WTC11 (cell line): ENCODE measurements at places on chromosomes 13 and 19. TPM values are rescaled to one million over a fixed set of nuclear protein-coding genes. Genes with fewer than 3 reads are reported as not detected.

DNA sequence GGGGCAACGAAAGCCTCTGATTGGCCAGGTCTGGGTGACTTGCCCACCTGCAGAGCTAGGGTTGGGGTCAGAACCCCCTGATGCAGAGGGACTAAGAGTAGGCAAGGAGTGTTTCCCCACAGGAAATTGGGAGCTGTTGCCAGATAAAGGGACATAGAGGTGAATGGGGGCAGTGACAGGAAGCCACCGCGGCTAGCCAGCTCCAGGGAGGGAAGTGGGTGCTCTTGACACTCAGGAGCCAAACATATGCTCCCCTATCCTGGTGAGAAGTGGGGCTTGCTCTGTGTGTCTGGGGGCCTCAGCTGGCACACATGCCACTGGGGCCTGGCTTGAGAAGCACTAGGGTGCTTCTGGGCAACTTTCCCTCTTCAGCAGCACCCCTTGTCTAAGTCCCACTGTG, 26.0 kb downstream of the WDR88 start:
- H3K4me1 ChIP-seq = no peaks in the 10 kb centered on the region
- no peak overlapping the region for H3K4me3 ChIP-seq
- no peaks in the 10 kb centered on the region for H3K27me3 ChIP-seq
- no peak overlapping the region for H3K27ac ChIP-seq
- DNase-seq = no peak

DNA sequence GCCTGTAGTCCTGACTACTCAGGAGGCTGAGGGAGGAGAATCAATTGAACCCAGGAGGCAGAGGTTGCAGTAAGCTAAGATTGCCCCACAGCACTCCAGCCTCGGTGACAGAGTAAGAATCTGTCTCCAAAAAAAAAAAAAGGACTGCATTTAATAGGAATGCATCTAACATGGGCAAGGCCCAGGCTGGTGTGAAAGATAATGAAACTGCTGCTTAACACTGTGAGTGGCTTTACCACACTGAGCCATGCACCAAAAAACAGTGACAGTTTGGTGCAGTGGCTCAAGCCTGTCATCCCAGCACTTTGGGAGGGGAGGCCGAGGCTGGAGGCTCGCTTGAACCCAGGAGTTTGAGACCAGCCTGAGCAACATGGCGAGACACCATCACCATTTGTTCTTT, 8.6 kb downstream of the GTF2F1 start:
- no peak for DNase-seq
- H3K27ac ChIP-seq = no peak overlapping the region
- H3K27me3 ChIP-seq = no peaks in the 10 kb centered on the region
- H3K4me3 ChIP-seq = no peak overlapping the region
- H3K4me1 ChIP-seq = no peaks in the 10 kb centered on the region

DNA sequence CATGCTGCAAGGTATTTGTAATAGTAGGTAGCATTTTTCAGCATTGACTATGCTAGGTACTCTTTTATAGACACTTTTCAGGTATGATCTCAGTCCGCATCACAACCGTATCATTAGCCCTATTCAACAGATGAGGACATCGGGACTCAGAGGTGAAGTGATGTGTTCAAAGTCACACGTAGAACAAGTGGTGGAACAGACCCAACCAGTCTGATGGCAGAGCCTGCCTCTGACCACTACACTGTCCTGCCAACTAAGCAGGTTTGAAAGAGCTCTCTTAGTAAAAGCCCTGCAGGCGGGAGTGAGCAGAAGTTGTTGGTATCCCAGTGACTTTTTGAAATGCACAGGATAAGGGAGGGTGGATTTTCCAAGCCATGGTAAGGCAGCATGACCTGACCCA, 20.2 kb downstream of the PAF1 start:
- no peaks in the 10 kb centered on the region for H3K27me3 ChIP-seq
- peaks cover 54% of the 10 kb centered on the region for H3K36me3 ChIP-seq
- no peaks in the 10 kb centered on the region for H3K4me1 ChIP-seq
- H3K27ac ChIP-seq = no peak overlapping the region
- no peak for DNase-seq

DNA sequence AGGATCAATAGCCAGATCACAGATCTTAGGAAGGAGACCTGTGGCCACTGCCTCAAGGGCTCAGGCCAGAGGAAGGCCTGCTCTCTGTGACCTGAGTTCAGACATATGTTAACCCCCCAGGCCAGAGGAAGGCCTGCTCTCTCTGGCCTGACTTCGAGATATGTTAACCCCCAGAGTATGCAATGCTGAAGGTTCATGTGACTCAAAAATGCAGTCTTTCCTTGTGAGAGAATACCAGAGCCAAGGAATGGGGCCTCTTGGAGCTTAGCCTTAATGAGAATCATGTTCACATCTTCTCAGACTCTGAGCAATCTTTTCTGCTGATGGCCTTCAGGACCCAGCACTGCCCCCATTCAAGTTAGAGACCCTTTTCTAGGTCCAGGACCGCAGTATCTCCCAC, 36.7 kb downstream of the MBNL2 start:
- no peak overlapping the region for H3K27ac ChIP-seq
- no peaks in the 10 kb centered on the region for H3K36me3 ChIP-seq
- no peak for DNase-seq
- H3K27me3 ChIP-seq = peaks cover 20% of the 10 kb centered on the region

GRCh38 chr19:10269333-10270179, 1.4 kb upstream of the ICAM1 start:
- no peaks in the 10 kb centered on the region for H3K36me3 ChIP-seq
- no peak overlapping the region for H3K27ac ChIP-seq
- H3K27me3 ChIP-seq = peaks cover 46% of the 10 kb centered on the region
- DNase-seq = peak; percentile 93
- H3K4me1 ChIP-seq = 0 out of 2 replicates have a peak, but pooled peaks cover 4% of the 10 kb centered on the region
- peak overlapping the region; percentile 68 for H3K4me3 ChIP-seq

PRRG2 gene
- total RNA-seq = 5.9 to 7.0 TPM (median 6.9 TPM) in 3 replicates

ATP8B3 gene
- total RNA-seq = 5.5 to 8.2 TPM (median 8.0 TPM) in 3 replicates

SPATA13 gene
- 22.1 to 29.0 TPM (median 23.1 TPM) in 3 replicates for total RNA-seq

CCDC97 gene
- 29.7 to 31.4 TPM (median 30.8 TPM) in 3 replicates for total RNA-seq
